Stimulated activated CD8-positive, alpha-beta memory T cell treated with anti-CD3 and anti-CD28 coated beads, Interleukin-4, amount 100 ng/mL, for 1 hour (primary cell): ENCODE measurements at places on chromosomes 12 and 14.

GRCh38 chr12:50923361-50924130 is 28.8 kb upstream of the HIGD1C start:
- DNase-seq = no peak

GRCh38 chr12:56987551-56988053 is 18.7 kb downstream of the ZBTB39 start:
- DNase-seq = peak; percentile 54

- no peak for DNase-seq
Observed at GRCh38 chr14:61234215-61234916, 46.8 kb downstream of the TMEM30B start.

GRCh38 chr12:55935738-55936151 is 4.8 kb downstream of the DGKA start:
- DNase-seq = no peak

- no peak for DNase-seq
Observed at GRCh38 chr12:128570191-128571065, 253.3 kb downstream of the SLC15A4 start.

- no peak for DNase-seq
Observed at GRCh38 chr14:74135426-74135825, 50.7 kb downstream of the LIN52 start.

- no peak for DNase-seq
Observed at GRCh38 chr12:109517619-109518018, 40.2 kb downstream of the UBE3B start.

DNA sequence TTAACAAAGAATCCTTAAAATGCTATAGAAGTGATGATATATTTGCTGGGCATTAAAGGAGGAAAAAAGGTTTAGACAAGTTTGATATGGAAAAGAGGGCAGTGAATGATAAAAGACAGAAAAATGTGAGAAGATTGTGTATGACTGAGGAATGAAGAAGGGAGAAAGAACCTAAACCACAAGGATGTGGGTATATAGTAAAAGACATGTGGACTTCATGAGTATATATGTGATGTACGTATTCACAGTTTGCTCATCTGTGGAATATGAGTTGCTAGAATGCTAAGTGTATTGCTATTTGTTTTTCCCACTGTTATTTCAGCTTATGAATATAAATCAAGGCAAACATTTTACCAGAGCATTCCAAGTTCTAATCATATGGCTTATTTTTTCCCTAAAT is 2.1 kb upstream of the SLC16A7 start:
- no peak for DNase-seq

DNA sequence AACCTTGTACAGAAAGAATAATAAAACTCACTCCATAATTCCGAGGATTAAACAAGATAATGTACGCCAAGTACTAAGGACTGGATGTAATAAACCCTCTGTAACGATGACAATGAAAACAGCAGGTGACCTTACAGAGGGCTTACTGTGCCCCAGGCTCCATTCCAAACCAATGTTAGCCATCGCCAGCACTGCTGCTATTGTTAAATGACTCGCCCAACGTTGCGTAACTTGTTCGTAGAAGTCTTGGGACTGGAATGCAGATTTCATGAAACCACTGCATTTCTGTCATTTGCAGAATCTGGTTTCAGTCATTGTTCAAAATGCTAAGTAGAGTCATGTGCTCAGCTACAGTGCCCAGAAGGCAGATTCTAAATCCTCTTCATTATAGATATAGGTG is 728 bp upstream of the STON2 start:
- no peak for DNase-seq

DNA sequence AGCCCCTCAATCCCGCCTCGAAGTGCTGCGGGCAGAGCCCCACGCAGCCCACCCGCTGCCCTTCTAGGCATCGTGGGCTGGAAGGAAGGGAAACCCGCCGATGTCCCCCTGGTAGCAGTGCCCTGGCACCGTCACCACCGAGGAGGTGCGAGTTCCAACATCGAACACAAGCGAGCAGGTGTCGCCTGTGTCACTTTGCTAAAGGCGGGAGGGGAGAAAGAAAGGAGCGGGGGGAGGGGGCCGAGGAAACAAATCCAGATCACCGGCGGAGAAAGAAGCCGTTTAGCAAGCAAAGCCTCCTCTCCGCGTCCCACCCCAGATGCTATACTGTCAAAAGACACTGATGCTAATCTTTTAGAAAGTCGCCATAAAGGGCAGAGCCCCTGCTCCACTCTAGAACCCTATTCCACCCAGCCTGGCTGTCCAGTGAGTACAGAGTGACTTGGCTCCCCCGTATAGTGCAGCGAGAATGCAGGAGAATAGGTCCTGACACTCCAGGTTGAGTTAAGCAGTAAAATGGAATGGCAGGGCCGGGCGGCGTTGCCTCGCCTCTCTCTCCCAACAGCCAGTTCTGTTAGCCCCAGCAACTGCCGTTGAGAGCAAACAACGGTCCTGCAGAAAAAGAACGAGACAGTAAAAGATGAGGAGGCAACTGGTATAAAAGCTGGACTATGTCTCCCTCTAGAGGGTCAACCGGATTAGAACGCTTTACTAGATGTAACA is 67.9 kb upstream of the USP15 start:
- DNase-seq = no peak

DNA sequence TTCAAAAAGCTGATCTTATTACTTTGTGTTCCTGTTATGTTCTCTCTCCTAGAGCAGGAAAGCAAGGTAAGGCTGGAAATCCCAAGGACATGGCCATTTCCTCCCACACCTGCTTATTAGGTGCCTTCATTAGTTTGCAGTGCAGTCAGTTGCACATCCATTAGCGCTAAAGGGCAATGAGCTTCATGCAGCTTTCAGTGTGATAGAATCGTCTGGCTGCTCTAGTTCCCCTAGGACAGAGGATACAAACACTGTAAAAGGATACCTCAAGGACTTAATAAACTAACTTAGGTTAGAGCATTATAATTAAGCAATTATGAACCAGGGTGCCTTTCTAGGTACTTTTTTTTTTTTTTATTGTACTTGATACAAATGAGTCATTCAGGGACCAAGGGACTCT is 21.1 kb downstream of the TMEM117 start:
- DNase-seq = no peak

DNA sequence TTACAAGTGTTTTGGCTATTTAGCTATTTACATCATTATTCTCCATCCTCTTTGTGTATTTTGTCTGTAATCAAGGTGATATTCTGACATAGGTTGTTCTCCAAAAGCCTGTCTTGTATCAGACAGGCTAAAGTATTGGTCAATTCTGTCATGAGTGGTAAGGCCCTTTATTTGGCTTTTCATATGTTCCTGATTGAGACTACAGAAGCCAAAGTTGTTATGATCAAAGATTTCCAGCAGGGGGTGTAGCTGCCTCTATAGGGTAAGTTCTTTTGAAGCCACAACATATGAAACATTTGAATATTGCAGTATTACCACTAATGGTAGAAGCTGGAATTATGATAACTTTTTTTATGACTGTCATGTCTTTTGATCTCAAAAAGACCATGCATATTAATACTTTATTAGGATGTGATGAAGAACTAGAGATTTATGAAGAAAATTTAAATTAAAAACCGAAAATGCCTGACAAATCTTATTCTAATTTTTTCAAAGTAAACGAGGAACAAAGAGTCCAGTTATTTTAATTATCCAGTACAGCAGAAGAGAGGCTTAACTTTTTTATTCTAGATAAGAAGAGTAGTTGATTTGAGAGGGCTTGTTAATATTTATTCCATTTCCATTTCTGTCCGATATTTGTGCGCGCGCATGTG is 3.4 kb upstream of the ARHGAP5 start:
- no peak for DNase-seq

DNA sequence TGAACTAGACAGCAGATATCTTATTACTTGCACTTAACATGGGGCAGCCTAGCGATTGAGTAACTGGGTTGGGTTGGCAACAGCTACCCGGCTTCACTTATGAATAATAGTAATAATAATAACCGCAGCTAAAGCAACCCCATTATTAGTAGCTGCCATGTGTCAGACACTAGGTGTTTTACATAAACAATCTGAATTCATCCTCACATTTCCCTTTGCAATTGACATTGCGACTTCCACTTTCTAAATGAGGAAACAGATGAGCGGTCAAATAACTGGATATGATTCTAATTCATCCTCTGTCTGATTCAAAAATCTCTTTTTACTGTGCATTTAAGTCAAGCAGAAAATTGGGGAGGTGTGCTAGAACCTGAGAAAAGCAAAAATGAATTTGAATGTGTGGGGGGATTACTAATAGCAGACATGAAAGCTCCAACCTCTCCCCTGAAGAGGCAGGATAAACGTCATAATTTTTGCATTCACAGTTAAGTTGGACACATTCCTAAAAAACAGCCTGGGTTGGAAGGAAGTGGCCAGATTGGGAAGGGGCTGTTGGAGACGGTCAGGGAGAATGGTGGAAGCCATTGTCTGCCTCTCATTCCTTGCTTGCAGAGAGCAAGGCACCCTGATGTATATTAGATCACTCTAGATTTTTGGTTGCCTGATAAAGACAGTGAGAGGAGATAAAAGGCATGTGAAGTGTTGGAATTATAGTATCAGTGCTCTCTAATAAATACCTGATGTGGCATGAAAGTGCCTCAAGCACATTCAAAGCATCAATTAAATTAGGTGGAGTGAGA is 13.1 kb downstream of the EMP1 start:
- no peak for DNase-seq

DNA sequence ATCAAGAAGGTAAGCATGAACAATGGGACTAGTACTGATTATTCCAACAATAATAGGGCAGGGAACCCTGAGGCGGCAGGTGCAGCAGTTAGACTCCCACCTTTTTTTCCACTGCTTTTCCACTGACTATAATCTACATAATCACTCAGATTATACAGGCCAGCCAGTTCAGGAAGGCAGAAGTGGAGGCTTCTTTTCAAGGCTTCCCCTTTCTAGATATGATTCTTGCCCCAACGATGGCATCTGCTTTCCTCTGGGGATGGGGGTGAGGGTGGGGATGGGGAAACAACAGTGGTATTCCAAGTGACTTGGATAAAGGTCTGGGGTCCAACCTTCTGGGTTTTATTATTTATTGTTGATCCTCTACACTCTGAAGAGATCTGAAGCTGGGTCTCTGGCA is 331 bp downstream of the NCKAP1L start:
- DNase-seq = no peak

- DNase-seq = no peak
Observed at GRCh38 chr12:98990648-98991047, 345.6 kb downstream of the APAF1 start.

DNA sequence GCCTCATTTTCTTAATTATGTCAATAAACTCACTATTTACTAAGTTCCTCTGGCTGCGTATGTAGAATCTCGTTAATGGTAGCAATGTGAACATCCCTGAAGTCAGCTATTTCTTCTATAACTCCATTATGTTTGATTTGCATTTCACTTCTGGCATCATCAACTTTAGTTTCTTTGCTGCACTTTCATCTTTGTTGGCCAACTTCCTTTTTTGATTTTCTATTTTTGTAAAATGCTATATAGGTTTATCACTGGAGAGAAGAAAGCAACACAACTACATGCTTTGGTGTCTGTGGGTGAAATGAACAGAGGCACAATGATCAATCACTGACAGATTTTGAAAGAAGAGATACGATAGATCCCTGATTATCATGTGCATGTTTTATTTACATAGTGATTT is 58.5 kb upstream of the ATF7IP start:
- DNase-seq = no peak

GRCh38 chr12:9390761-9391160 is 182.6 kb upstream of the PZP start:
- DNase-seq = no peak

DNA sequence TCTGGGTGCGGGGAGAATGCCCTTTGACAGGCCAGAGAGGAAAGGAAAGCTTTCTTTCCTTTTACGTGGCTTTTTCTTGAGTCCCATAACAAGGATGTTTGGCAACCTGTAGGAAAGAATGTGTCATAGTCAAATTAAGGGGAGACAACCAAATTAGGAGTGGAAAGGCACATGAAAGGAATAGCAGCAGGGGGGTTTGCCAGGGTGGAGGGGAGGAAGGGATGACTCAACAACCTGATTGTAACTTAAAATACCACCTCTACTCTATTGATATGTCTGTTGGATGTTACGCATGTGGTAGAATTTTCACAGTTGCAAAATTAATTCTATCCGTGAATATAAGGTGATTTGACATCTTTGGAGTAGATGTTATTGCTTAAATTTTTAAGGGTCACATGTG is 28.5 kb upstream of the MYBPC1 start:
- DNase-seq = no peak

- no peak for DNase-seq
Observed at GRCh38 chr12:11026118-11026517, 3.7 kb upstream of the TAS2R19 start.

DNA sequence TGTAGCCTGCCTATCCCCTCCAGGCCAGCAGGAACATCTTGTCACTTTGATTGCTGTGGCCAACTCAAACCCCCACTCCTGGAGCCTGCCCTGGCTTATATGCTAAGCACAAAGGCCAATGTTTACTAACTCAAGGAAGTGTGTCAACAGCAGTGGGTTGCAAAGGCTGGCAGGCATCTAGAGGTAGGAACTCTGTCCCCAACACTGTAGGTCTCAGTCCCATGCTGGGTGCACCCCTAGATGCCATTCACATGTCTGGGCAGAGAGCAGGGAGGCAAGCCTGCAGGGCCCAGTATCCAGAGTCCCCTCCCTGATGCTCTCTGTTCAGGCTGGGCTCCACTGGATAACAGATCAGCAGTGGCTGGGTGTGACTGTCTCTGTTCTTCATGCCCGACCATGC is 1.6 kb upstream of the HPD start:
- no peak for DNase-seq

GRCh38 chr12:116968986-116969385 is 58.2 kb downstream of the FBXW8 start:
- no peak for DNase-seq

GRCh38 chr14:22276913-22277816 is 311.9 kb downstream of the DAD1 start:
- no peak for DNase-seq

GRCh38 chr12:12392413-12392812 is 35.5 kb downstream of the BORCS5 start:
- DNase-seq = no peak

DNA sequence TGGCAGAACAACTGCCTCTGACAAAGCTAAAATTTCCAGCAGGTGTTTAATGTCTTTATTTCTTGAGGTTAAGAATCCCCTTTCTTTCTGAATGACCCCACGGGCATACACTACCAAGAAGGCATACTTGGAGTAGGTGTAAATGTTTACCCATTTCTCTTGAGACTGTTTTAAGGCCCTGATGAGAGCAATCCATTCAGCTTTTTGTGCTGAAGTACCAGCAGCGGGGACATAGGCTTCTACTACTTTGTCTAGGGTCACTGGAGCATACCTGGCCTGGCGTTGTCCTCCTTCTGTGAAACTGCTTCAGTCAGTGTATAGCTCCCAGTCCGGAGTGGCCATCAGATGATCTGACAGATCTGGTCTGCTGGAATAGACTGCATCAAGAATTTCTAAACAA is 22.7 kb downstream of the ANG start:
- DNase-seq = no peak
